ENCODE measurements at places on chromosomes 6 and 20.

DNA sequence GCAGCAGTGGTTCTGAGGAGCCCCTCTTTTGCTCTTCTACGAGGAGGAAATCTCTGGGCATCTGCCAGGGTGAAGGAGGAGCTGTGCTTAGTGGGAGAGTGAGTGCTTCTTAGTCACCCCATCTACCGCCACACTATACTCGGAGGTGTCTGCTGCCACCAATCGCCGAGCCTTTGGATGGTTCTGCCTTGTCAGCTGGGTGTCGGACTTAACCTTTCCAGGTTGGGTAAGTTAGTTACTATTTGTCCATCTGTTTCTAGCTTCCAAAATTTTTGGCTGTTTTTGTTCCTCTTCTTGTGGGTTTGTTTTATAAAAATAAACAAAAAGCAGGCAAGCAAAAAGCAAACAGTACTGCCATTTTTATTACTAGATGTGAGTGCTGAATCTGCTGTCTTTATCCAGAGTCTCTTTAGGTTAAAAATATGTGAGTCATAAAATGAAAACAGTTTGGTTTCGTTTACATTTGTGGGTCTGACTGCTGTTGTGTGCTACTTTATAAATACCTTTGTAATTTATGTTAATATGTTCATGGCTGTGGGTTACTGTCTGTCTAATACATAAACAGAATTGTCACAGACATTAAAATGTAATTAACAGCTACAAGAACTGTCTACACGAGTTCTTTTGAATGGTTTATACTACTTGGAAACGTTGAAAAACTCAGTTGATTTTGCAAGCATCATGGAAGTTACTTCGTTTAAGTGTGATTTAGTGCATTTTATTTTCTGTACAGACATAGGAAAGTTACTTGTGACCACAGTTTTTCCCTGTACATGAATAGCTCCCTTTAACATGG is 89.2 kb downstream of the ARID1B start:
- DNase-seq = no peak

DNA sequence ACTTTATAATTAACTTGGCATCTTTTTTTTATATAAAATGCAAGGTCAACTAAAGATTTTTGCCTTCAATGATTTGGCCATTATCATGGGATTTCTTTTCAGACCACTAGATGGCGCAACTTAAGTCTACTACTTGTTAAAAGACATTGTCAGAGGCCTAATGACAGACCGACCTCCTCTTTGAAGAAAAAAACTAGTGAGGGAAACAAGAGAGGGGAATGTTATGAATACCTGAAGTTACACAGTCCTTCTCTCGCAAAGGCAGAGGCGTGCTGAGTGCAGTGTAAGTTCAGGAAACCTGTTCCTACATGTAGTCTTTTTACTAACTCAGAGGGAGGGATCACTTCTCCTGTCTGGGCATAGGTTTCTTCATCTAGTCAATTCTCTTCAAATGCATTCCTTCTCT is 9.3 kb downstream of the TRAPPC3L start:
- DNase-seq = no peak

GRCh38 chr6:105795366-105795765 is 290.8 kb upstream of the PRDM1 start:
- no peak for DNase-seq

GRCh38 chr6:85679445-85680123 is 36.9 kb upstream of the SYNCRIP start:
- no peak for DNase-seq

- DNase-seq = no peak
These were observed 116.2 kb upstream of the MMS22L start for GRCh38 chr6:97399208-97399607.

- DNase-seq = no peak
These were observed 6.2 kb downstream of the BMP7 start for GRCh38 chr20:57259938-57260921.

GRCh38 chr6:51257938-51258337 is 439.3 kb downstream of the TFAP2B start:
- no peak for DNase-seq

DNA sequence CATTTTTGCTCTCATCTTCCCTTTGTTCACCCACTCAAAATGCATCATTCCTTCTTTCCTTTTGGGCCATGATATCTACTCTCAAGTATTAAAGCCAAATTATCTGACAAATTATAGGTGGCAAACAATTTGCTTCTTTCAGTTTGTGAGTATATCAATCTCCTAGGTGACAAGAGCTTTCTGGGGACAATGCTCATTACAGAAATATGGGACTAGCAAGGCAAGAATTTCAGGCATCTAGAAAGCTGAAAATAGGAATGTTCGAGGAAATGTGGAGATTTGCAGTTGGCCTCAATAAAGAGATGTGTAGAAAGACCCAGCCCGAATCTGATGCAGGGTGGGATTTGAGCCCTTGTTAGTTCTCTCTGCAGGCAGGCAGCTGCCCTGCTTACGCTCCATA is 71.8 kb downstream of the ALDH8A1 start:
- no peak for DNase-seq

DNA sequence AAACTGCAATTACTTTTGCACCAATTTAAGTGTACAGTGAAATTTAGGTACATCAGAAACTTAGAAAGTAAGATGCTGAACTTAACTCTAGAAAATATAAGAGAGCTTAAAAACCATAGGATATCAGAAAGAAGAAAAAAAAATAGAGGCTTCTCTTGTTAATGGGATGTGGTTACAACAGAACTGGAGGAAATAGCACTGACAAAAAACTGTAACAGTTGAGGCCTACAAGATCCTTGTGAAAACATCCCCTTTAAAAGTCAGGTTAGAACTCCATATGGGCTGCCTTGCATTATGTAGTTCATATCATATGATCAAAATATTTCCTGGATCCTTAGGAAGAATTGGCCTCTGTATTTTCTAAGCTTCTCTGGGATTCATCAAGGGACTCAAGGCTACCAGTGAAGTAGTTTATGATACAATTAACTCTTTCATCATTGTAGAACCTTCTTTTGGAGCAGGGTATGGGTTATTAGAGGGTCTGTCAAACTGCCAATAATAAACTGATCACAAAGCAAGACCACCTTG is 24.8 kb downstream of the MTCL3 start:
- no peak for DNase-seq

GRCh38 chr6:404685-405423 is 13.3 kb downstream of the IRF4 start:
- DNase-seq = no peak

DNA sequence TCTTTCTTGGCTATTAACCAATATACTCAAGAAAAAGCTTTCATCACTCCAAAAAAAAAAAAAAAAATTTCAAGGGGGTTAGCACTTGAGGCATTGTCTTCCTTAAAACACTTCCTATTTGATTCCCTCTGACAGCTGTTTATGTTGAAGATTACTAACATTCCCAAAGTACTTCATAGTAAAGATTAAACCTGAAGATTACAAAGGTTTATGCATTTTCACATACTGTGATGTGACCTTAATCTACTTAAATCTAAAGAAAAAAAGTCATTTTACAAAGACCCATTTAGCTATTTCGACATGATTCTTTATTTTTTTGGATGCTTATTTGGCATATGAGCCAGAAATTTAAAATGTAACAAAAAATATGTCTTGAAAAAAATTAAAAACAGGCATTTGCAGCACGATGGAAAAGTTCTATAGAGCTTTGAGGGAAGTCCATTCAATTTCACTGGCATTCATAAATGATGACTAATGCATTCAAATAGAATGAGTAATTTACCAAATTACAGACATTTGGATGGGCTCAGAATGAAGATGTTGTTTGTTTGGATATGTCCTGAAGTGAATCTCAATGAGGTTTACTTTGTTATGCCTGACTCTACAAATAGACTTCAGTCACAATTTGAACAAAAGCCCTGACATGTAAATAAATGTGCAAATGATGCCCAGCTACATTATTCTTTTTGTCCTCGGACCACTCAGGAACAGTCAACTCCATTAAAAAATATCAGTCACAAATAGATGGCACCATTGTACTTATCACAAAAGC is 674.6 kb upstream of the MARCKS start:
- DNase-seq = peak; percentile 54

GRCh38 chr6:144185133-144185836 is 35.0 kb downstream of the STX11 start:
- no peak for DNase-seq

DNA sequence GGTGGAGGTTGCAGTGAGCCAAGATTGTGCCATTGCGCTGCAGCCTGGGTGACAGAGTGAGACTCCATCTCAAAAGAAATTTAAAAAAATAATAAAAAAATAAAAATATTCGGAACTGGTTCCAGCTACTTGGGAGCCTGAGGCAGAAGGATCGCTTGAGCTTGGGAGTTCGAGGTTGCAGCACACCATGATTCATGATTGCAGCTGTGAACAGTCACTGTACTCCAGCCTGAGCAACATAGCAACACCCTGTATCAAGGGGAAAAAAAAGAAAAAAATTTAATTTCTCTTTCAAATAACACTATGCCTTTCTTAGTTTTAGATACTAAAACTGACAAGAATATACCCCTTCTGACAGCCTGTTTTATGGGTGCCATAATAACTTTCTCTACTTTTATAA is 10.5 kb downstream of the KDM1B start:
- no peak for DNase-seq

All from skeletal muscle cell (primary cell).